ENCODE measurements at places on chromosomes 11 and 22.

DNA sequence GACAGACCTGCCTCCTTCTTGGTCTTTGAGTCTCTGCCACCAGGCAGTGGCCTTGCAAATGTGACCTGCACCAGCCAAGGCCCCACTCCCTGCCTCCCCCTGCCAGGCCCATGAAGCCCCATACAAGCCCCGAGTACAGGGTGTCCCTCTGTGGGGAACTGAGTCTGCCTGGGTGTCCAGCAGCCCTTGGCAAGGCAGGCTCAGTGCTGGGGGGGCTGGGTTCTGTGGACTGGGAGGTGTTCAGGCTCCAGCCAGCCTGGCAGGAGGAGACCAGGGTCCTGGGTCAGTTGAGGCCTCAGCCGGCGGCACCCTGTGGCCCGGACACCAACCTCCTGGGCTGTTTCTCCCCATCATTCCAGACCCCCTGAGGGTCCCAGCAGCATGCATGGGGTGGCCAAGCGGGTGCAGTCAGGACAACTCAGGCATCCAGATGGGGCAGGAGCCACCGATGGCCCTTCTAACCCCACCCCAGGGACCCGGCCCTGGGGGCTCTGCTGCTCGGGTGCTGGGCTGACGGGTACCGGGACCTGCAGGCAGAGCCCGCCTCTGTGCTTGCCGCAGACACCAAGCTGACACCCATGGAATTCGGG, 5.7 kb downstream of the MUC5AC start:
- no peak for DNase-seq

- no peak for DNase-seq
These were observed 46.5 kb downstream of the XRRA1 start for GRCh38 chr11:74902342-74902741.

DNA sequence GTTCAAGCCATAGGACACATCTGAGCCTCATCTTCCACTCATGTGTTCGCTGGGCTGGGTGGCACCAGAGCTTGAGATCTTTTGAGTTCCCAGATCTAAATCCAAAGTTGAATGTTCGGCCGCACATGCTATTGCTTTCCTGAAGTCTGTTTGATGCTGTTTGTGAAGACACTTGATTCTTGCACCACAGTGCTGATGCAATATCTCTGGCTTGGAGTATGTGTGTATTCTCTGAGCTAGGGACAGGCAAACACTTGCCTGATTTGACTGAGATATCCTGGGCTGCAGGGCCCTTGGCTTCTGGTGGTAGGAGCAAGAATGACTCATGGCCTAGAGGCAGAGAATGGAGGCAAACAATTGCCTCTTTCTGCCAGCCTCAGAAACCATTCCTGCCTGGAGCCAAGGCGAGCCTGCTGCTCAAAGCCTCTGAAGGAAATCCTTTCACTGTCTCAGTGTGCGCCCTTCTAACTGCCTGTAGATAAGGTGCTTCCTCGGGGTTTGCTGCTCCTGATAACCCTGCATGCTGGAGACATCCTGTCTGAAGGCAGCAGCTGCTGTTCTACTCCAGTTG, 73.0 kb downstream of the CYB5R2 start:
- DNase-seq = no peak

- DNase-seq = no peak
These were observed 9.9 kb downstream of the MTMR2 start for GRCh38 chr11:95913830-95914615.

- DNase-seq = no peak
These were observed 6.0 kb upstream of the ARHGAP42 start for GRCh38 chr11:100681064-100681502.

GRCh38 chr11:122882857-122883645, 492 bp downstream of the JHY start:
- DNase-seq = peak; percentile 82

DNA sequence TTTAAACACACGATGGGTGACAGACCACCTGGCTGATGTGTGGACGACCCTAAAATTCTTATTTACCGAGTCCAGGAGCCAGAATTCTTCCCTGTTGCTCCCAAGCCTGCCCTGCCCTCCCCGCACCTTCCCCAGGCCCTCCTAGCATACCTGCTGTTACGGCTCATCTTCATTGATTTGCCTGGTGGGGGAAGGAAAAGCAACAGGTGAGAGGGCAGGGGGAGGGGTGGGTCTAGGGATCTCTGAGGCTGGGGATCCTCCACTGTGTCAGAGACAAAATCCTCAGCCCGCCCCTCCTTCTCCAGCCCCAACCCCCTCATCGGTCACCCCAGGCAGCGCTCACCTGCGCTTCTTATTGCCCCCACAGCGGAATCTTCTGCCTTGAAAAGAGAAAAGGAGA, 4.0 kb downstream of the FXYD2 start:
- DNase-seq = no peak

DNA sequence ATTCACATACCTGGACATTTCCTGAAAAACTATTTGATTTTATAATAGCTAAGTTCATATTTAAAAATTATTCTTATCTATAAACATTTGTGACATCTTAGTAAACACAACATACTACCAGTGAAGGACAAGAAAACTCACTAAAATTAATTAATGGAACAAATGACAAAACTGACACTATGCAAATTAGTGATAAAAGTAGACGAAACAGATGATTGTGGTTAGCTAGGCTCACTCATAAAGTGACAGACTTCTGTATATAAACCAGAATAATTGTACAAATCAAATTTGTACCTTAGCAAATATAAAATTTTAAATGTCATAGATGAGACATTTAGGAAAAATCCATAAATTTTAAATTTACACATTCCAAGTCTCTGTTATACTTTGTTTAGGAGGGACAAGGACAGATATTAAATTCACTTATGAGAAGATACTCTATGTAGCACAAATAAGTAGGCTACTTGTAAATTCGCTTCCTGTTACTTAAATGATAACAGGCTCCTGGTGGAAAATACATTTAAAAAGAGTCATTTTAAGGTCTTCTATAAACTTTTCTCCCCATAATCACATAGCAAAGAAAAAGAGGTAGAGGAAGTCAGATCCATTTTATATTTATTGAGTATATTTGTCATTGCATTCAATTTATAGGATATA, 81.2 kb downstream of the KIF18A start:
- no peak for DNase-seq

- no peak for DNase-seq
These were observed 17.3 kb downstream of the EPS8L2 start for GRCh38 chr11:723120-723883.

- no peak for DNase-seq
These were observed 10.6 kb downstream of the WNT7B start for GRCh38 chr22:45966320-45966894.

- no peak for DNase-seq
These were observed 11.4 kb upstream of the VSTM5 start for GRCh38 chr11:93861808-93862207.

- DNase-seq = no peak
These were observed 99.2 kb upstream of the FGF3 start for GRCh38 chr11:69918231-69918937.

GRCh38 chr11:68813773-68814172, 27.9 kb downstream of the CPT1A start:
- DNase-seq = no peak

GRCh38 chr11:71331631-71332030, 79.3 kb upstream of the SHANK2 start:
- DNase-seq = no peak

DNA sequence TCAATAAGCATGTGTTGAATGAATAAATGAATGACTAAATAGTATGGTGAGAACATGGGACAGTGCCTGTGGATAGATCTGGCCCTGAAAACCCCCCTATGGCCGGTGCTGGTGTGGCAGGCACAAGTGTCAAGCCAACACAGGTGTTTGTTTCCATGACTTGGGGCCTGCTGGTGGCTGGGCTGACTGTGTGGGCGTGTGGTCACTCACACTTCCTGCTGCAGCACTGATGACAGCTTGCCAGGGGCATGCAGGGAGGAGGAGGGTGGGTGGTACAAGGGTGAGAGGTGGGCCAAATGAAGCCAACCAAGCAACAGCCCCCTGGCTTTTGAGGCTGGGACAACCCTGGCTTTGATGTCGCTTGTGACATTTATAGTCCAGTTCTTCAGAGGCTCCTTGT, 30.3 kb upstream of the ABCC8 start:
- no peak for DNase-seq

DNA sequence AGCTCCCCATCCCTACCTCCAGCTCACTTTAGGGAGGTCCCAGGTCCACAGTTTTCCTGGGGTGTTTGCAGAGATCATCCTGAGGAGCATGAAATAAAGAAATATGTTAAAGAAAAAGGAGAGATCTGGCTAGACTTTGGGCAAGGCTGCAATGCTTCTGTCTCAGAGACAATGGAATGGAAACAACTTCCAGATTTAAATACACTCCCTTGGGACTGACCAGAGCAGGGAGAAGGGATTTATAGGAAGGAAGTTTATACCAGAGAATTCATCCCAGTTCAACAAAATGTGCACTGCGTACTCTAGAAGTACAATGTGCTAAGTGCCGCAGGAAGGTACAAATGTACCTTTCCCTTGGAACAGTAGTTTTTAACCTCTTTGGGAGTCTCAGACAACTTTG, 40.4 kb downstream of the ETS1 start:
- no peak for DNase-seq

DNA sequence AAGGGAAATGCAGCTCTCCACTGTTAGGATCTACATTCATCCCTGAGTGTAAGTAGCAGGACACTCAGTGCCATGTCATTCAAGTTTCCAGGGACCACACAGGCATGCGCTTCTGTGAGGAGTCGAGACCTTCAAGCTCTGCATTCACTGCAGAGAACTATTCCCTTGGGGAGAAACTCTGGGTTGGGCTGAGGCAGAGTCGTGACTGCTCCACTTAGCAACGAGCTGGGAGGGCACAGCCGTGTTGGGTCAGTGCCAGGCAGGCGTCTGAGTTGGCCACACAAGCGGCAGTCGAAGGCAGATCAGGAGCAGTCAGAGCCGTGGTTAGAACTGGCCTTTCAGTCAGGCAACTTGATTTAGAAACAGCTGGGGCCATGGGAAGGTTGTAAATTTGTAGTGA, 14.7 kb downstream of the MPEG1 start:
- DNase-seq = no peak
